ENCODE measurements at places on chromosomes 16 and 17.

GRCh38 chr16:57666353-57667047 is 1.6 kb upstream of the ADGRG3 start:
- DNase-seq, result no peak

DNA sequence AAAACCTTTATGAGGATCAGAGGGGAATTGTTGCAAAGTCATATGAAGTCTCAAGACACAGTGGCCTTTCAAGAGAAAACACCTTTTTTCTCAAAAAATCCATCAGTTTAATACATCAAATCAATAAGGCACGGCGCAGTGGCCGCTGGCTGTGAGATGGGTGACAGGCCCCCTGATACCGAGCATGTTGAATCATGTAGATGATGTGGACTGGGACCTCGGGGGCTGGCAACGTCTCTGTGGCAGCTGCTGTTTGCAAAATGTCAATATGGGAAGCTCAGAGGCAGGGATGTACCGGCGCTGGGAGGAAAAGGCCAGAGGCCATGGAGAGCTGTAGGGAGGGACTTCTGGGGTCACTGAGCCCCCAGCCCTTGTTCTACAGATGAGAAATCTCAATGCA is 169.1 kb downstream of the GSG1L start:
- DNase-seq, result no peak

- DNase-seq, result no peak
These were observed 364.4 kb downstream of the XYLT1 start for GRCh38 chr16:17106243-17106791.

DNA sequence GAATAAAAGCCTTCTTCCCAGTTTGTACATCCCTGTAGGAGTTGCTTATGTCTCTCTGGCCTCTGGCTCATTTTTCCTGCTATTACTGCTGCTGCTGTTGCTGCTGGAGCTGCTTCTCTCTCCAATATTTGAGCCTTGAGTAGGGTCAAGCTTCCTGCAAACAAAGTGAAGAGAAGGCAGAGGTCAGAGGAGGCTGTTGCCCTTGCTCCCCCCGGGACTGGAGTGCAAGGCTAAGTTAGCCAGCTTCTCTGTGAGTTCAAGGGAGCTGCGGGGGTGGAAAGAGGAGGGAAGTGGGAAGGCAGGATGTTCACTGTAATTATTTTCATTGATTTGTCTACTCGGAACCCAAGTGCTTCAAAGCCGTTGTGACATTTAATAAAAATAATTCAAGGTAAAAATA is 77.0 kb upstream of the TMEM132E start:
- no peak for DNase-seq

- no peak for DNase-seq
These were observed 14.0 kb downstream of the CYB5B start for GRCh38 chr16:69438465-69438864.

- no peak for DNase-seq
These were observed 12.2 kb upstream of the ADGRG1 start for GRCh38 chr16:57616241-57616640.

DNA sequence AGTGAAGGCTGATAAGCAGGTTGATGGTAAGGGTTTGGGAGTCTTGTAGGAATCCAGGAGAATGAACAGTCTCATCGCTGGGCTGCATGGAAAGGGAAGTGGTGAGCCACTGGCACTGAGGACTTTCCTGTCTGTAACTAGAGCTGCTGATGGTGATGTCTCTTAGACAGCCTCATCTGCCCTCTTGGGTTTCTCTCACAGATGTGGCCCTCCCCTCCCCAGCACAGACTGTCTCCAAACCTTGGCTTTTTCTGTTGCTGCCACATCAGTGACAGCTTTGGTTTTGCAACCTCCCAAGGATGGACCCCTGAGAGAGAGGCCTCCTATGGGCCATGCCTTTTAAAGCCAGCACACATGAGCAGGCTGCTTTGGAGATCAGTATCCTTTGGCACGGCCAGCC is 16.9 kb downstream of the PLCG2 start:
- no peak for DNase-seq

DNA sequence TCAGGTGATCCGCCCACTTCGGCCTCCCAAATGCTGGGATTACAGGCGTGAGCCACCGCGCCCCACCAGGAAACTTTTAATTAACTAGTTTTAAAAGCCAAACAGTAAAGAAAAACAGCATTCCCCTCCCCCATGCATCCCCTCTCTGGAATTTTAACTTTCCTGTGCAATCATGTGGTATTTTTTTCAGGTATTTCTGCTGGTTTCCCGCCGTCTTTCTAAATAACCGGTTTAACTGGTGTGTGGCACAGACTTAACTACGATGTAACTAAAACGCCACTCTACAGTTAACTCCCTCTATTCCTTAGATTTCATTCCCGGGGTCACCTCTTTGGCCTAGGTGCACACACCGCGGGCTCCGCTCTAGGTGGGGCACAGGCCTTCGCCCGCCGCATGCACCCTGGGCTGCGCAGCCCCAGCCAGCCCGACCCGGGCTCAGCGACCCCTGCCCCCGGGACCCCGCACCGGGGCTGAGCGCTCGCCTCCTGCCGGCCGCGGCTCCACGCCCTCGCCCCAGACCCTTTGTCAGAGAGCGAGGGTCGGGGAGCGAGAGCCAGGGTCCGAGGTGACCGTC is 15.1 kb upstream of the UTP6 start:
- DNase-seq, result peak; percentile 26

GRCh38 chr17:37405955-37406634 is 541 bp downstream of the ACACA start:
- peak; percentile 17 for DNase-seq

- no peak for DNase-seq
These were observed 13.2 kb upstream of the SLC12A3 start for GRCh38 chr16:56851671-56852400.

- DNase-seq, result no peak
These were observed 17.0 kb downstream of the SLC38A10 start for GRCh38 chr17:81277946-81278693.

DNA sequence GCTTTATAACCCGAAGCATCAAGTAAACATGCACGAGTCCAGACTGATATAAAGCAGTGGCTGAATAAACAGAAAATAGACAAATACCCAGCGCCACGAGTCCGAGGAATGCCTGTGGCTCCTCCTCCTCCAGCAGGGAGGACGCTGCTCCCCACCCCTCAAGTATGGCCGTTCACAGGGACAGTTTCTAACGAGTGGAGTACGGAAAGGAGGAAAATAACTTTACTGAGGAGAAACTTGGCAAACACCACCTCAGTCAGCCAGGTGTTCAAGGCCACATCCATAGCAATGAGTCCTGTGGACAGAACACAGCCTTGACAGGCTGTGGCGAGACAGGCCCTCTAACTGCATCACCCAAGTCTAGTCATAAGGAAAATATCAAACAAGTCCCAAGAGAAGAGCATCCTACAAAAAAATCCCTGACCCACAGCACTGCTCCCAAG is 9.2 kb downstream of the ZDHHC7 start:
- DNase-seq, result no peak

GRCh38 chr17:67245073-67245693 is at the start of gene HELZ:
HELZ (minus strand) TSS chr17:67245196; CDS start chr17:67218804, 26,392 bp downstream.
- DNase-seq, result peak; percentile 89

- no peak for DNase-seq
These were observed 52.2 kb upstream of the HAPSTR1 start for GRCh38 chr16:9039210-9039609.

DNA sequence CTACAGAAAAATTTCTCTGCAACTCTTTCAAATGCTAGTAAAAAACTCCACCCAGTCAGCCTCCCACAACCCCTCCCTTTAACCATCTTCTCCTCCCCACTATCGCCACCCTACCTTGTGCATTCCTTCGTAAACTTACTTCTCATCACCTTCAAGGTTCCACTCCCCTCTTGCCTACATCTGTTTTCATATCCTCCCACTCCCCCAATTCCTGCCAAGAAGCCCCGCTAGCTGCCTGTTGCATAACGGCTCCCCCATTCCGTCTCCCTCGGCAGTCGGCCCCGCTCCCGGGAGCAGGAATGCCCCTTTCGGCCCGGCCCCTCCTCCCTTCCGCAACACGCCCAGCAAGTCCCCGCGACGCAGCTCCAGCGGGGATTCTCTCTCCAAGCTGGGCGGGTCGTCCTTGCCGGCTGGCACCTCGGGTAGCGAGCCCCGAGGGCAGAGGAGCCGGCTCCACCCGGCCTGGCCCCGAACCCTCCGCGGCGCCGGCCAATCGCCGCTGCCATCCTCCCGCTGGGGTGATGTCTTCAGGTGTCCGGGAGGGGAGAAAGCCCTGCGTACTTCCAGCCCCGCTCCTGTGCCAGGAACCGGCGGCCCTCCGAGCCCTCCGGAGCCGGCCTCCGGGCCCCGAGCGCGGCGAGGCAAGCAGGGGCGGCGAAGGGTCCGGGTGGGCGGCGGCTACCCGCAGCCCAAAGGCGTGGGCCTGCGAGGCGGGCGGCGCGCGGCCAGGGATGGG is 1.5 kb downstream of the PHLPP2 start:
- DNase-seq, result peak; percentile 85

DNA sequence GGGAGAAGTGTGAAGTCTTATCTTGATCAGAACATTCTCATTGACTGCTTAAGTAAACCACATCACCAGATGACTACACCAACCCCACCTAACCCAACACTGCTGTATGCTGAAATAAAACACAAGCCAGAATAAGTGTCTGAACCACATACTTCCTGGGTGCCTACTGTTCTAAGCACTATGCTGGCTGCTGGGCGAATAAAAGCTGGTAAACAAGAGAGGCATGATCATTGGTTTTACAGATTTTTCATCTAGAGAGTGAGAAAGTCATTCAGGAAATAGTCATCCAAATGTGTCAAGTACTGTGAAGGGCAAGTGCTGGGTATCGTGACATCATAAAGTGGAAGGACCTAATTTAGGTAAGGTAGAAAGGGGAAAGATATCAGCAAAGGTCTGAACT is 199.0 kb upstream of the SOX9 start:
- DNase-seq, result no peak

DNA sequence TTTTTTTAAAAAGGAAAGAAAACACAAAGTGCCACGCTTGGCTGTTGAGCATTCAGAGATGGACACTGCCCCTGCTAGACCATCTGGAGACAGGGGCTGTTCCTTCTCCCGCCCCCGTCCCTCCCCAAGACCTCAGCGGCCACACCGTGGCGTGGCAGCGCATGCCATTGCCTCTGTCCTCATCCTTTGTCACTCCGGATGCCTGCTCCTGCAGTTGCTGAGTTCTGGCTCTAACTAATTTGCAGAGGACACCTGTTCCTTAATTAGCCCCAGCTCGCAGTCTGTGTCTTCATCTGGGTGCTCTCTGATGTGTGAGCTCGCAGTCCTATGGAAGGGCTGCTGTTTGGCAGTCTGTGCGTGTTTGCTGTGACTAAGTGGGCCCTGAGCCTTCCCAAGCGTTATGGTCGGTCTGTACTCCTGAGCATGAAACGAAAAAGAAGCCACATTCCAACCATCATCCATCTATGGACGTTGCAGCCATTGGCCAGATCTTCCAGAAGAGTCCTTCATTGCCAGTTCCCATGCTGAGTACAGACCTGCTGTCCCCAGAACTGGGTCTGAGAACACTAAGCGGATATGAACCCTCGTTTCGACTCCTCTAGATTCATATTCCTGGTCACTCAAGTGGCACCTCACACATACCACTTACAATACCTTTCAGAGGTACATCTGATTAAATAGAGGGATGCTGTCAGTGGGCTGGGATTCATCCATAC is 40.9 kb upstream of the NAT9 start:
- DNase-seq, result no peak

DNA sequence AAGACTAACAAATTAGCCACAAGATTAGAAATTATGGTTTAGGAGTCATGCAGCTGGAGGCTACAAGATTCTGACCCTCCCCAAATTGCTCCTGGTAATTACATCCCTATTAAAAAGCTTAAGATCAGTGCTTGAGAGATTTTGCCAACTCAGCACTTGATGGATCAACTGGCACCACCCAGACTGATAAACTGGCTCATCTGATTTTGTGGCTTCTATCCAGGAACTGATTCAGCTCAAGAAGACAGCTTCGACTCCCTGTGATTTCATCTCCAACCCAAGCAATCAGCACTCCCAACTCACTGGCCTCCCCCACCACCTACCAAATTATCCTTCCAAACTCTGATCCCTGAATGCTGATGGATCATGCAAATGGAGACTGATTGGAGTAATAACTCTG is 94.8 kb downstream of the TNFRSF13B start:
- DNase-seq, result no peak

GRCh38 chr17:16351831-16352230 is 1.4 kb downstream of the CENPV start:
- no peak for DNase-seq

DNA sequence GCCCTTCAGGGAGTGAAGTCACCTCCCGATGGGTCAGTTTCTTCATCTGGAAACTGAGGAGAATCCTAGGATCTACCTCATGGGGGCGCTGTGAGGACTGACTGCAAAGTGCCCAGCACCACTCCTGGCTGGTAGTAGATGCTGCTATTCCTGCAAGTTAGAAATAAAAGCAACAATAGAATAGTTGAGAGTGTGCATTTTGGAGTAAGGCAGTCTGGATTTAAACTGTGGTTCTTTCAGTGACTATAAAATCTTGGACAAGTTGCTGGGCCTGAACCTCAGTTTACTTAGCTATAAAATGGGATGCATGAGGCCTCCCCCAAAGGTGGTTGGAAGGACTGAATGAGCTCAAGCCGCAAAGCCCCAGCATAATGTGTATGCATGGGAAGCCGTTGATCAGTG is 70.6 kb downstream of the CYB5B start:
- DNase-seq, result peak; percentile 36

DNA sequence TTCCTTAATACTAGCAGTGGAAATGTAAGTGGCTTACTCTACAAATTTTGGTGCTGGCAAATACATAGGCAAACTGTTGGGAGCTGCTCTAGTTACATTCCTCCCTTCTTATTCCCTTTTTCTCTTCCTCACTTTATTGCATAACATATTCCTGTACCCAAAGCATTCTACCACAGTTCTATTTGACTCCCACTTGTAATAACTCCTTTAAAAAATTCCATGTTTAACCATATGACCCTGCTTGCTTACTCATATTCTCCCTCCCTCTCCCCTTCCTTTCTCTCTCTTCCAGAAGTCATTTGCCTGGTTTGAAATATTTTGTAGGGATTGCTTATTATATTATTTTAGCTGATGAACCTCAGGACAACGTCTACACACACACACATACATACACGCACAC is 22.7 kb downstream of the NQO1 start:
- no peak for DNase-seq

DNA sequence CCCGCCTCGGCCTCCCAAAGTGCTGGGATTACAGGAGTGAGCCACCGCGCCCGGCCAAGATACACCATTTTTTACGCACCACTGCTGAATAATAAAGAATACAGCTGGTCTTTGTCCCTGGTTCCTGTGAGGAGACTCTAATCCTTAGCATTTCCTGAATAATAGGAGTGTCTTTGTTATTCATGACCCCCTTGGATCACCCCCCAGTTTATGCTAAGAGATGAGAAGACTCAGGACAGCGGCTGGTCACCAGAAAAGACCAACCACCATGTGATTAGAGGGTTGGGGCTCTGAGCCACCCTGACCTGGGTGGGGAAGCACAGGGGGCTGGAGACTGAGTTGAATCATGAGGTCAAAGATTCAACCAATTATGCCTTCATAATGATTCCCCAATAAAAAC is 17.3 kb downstream of the PHLPP2 start:
- no peak for DNase-seq
